Pancreas (tissue), 10 donors: ENCODE measurements at places on chromosomes 2 and 18.

DNA sequence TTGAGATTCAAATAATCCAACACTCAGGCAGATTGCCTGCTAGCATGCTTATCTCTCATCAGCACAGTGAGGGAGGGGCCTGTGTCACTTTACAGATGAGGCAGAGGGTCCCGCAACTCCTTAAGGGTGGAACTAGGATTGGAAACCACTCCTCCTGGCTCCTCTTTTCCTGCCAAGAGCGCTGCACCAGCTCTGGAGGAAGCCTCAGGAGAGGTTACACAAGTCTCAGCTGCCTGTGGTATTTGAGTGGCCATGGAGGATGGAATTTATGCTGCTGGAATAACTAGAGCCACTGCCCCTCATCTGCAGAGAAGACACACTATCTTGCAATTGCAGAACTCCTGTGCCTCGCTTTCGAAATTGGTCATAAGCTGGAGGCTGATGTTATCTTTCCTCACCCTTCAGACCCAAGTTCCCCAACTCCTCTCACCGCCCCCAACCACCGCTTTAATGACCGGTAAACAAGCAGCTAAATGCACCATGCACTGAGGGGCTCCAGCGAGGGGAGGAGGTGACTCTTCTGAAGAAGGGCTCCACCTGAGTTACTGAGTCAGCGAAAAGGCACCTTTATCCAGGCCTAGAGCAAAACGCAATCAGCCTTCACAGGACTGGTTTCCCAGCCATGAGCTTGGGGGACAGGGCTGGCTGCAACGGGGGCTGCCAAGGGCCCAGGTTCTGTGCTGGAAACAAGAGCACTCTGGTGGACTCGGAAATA is 245.8 kb downstream of the SOX11 start:
- no peak for DNase-seq
- H3K36me3 ChIP-seq = no peaks in the 10 kb centered on the region
- H3K4me3 ChIP-seq = no peak overlapping the region
- no peaks in the 10 kb centered on the region for H3K4me1 ChIP-seq
- H3K27ac ChIP-seq = no peak overlapping the region

- H3K36me3 ChIP-seq = no peaks in the 10 kb centered on the region
Measured at GRCh38 chr2:202152104-202152715, 79.2 kb downstream of the KIAA2012 start.

- DNase-seq = no peak
- H3K36me3 ChIP-seq = no peaks in the 10 kb centered on the region
- no peaks in the 10 kb centered on the region for H3K4me1 ChIP-seq
- H3K27ac ChIP-seq = no peak overlapping the region
- no peaks in the 10 kb centered on the region for H3K27me3 ChIP-seq
Measured at GRCh38 chr2:183215917-183216316, 91.7 kb downstream of the NUP35 start.

DNA sequence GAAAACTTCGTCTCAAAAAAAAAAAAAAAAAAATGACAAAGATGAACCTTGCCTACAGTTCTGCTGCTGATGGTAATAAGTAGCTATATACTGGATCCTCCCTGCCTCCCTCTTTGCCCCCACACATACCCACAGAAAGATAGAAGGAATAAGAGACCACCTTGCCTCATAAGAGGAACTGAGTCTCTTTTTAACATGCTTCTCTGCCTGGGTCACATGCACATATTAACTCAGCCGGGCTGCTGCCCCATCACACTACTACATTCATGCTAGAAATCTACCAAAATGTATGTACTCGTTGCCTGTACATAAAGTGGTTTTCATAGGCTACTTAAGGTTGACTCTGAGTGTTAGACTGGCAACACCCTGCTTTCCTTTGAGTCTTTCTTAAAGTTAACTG is 78.9 kb upstream of the B3GNT2 start:
- H3K4me3 ChIP-seq = no peak overlapping the region
- H3K4me1 ChIP-seq = peaks cover 8% of the 10 kb centered on the region
- no peaks in the 10 kb centered on the region for H3K27me3 ChIP-seq
- DNase-seq = no peak

GRCh38 chr2:177119099-177119498 is 93.5 kb upstream of the HNRNPA3 start:
- no peaks in the 10 kb centered on the region for H3K4me1 ChIP-seq
- no peaks in the 10 kb centered on the region for H3K27me3 ChIP-seq
- H3K27ac ChIP-seq = no peak overlapping the region
- no peak overlapping the region for H3K4me3 ChIP-seq
- H3K36me3 ChIP-seq = no peaks in the 10 kb centered on the region

DNA sequence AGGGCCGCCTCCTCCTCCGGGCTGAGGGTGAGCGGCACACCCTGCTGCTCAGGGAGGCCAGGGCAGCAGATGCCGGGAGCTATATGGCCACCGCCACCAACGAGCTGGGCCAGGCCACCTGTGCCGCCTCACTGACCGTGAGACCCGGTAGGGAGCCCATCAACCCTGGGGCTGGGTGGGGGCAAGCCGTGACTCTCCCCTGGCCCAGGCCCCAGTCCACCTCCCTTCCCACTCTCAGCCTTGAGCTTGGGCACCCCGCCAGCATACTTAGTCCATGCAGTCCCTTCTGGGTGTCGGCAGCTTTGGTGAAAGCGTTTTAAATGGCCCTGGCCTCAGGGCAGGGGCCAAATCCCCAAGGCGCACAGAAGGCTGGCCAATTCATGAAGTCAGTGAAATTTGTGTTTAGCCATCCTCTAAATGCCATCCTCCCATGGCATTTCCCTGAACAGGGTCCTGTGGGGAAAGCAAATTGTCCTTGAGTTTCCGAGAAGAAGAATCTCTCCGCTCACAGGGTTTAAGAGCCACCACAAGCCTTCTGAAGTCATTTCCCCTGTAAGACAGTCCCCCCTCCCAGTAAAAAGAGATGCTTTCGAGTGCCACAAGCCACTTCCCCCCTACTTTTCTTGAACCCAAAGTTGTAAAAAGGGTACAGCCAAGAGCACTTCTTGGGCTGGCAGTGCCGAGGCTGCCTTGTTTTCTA is 17.2 kb downstream of the SPEG start:
- no peak overlapping the region for H3K4me3 ChIP-seq
- H3K27me3 ChIP-seq = peaks cover 2% of the 10 kb centered on the region
- no peaks in the 10 kb centered on the region for H3K4me1 ChIP-seq
- H3K36me3 ChIP-seq = no peaks in the 10 kb centered on the region

DNA sequence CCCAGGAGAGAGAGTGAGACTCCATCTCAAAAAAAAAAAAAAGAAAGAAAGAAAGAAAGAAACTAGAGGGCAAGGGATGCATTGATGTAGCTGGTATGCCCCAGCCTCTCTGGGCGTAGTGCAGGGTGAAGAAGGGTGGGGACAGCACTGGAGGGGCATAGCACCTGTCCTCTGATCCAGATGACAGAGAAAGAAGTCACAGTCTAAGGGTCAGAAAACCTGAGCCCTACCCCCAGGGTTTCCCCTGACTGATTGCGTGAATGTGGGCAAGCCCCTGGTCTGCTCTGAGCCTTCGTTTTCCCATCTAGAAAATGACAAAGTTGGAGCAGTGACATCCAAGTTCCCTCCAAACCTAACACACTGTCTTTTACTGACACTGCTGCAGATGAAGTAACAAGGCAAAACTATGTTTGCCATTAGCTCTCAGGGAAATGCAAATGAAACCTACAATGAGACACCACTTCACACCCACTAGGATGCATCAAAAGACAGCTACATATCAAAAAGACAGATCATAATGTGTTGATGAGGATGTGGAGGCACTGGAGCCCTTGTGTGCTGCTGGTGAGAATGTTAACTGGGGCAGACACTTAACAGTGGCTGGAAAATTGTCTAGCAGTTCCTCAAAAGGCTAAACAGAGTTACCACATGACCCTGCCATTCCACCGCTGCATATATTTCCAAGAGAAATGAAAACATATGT is 19.5 kb upstream of the YWHAQ start:
- H3K4me3 ChIP-seq = no peak overlapping the region
- H3K27me3 ChIP-seq = no peaks in the 10 kb centered on the region
- no peaks in the 10 kb centered on the region for H3K4me1 ChIP-seq
- no peak overlapping the region for H3K27ac ChIP-seq
- DNase-seq = no peak

DNA sequence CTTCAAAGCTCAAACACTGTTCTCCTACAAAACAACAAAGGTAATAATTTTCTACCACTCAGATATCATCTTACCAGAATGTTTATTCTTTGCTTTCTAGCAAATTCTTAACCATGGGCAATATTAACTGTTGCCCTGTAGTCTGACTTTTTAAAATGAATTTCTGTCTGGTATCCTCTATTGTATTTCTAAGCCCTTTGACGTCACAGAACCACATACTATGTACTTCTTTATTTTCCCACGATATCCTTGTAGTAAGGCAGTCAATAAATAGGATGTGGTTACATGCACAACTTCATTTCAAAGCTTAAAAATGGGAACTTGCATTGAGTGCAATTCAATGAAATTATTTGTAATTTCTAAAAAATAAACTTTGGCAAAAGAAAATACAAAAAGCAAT is 58.7 kb downstream of the THADA start:
- no peaks in the 10 kb centered on the region for H3K27me3 ChIP-seq
- H3K4me1 ChIP-seq = peaks cover 16% of the 10 kb centered on the region
- DNase-seq = no peak
- no peak overlapping the region for H3K27ac ChIP-seq
- H3K36me3 ChIP-seq = no peaks in the 10 kb centered on the region

DNA sequence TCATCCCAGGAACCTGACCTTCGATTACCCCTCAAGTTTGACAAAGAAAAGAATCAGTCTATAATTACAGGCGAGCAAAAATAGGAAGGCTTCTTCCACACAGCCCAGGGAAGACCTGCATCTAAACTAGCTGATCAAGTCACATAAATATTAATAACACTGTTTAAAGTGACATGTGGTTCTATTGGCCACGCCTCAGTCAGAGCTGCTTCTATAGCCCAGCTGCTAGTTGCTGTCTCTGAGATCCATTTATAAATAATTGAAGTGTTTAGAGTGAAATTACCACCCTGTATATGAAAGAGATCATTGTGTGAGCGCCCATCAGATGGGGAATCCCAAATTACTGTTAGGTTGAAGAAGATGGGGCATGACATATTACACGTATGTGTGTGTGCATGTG is 426.0 kb downstream of the CDH2 start:
- H3K36me3 ChIP-seq = no peaks in the 10 kb centered on the region
- H3K4me1 ChIP-seq = no peaks in the 10 kb centered on the region
- no peak for DNase-seq

- no peak overlapping the region for H3K27ac ChIP-seq
- no peak overlapping the region for H3K4me3 ChIP-seq
- no peaks in the 10 kb centered on the region for H3K36me3 ChIP-seq
- no peaks in the 10 kb centered on the region for H3K27me3 ChIP-seq
Measured at GRCh38 chr2:207533461-207534008, 3.8 kb downstream of the CREB1 start.

DNA sequence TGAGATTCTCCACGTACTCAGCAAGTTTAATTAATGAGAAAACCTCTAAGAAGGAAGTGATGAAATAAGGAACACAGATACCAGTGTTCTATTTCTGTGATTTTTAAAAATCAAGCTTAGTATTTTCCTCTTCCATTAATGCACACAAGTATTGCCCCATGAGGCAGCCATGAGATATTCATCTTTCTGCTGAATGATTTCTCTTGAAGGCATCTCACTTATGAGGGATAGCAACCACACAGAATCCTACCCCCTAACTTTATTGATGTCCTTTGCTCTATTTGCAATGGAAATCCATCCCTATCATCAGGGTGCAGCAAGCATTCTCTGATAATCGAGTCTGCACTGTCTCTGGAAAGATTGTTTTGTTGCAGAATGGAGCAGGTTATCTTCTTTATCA is 244.1 kb upstream of the NRP2 start:
- H3K27me3 ChIP-seq = no peaks in the 10 kb centered on the region
- DNase-seq = no peak
- H3K4me3 ChIP-seq = no peak overlapping the region
- no peak overlapping the region for H3K27ac ChIP-seq

DNA sequence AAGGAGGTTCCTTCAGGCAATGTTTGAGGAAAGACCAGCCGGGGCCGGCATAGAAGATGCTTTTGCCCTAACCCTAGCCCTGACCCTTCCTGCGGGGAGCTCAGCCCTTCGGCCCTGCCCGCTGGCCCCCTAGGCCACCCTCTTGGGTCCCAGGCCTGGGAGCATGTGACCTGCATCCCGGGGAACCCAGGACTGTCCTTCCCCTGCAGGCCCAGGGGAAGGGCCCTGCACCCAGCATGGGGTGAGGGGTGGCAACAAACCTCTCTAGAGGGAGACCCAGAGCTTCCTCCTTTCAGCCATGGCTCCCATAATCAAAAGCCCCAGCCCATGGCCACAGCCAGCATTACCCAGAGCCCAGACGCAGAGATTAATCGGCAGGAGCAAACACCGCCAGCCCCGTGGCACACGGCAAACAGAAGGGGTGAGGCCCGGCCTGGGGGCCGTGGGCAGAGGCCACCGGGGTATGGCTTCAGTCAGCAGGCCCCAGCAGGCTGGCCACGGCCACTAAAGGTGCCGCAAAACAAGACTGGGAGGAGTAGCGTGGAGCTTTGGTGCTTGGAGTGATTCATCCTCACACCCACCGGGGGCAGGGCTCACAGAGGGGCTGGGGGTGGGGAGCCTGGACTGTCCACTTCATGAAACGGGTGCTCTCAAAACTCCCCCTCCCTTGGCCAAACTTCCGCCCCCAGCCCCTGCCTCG is 61.6 kb upstream of the HPCAL1 start:
- no peaks in the 10 kb centered on the region for H3K36me3 ChIP-seq
- H3K4me3 ChIP-seq = no peak overlapping the region
- no peak for DNase-seq
- no peaks in the 10 kb centered on the region for H3K4me1 ChIP-seq
- no peaks in the 10 kb centered on the region for H3K27me3 ChIP-seq

GRCh38 chr18:23812546-23813440 is 123.5 kb downstream of the LAMA3 start:
- H3K27ac ChIP-seq = no peak overlapping the region
- no peak for DNase-seq
- no peaks in the 10 kb centered on the region for H3K4me1 ChIP-seq
- H3K4me3 ChIP-seq = no peak overlapping the region
- no peaks in the 10 kb centered on the region for H3K36me3 ChIP-seq

DNA sequence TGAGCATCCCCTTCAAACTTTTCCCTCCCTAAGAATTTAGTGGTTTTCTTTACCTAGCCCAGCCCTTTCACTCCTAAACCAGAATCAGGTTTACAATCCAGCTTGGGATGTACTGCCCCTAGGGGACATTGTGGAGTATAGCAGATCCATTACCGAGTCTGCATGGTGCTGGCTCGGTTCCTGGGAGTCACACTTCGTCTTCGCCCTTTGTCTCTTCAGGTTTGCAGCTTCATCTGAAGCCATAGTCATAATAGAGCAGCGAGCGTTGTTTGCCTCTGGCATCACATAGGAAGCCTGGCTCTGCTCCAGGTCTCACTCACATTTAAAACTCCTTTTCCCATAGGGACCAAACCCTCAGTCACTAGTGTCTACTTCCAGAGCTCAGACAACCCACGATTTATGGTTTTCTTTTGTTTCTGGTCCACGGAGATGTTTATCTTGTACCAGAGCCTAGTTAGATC is 16.8 kb upstream of the LYPD6 start:
- no peaks in the 10 kb centered on the region for H3K36me3 ChIP-seq
- H3K27me3 ChIP-seq = no peaks in the 10 kb centered on the region
- H3K4me1 ChIP-seq = no peaks in the 10 kb centered on the region
- H3K4me3 ChIP-seq = no peak overlapping the region
- no peak for DNase-seq
- H3K27ac ChIP-seq = no peak overlapping the region
